Left colon (tissue), 2 donors: ENCODE measurements at places on chromosomes 11 and 22. TPM values are rescaled to one million over a fixed set of nuclear protein-coding genes. Genes with fewer than 3 reads are reported as not detected.

DNA sequence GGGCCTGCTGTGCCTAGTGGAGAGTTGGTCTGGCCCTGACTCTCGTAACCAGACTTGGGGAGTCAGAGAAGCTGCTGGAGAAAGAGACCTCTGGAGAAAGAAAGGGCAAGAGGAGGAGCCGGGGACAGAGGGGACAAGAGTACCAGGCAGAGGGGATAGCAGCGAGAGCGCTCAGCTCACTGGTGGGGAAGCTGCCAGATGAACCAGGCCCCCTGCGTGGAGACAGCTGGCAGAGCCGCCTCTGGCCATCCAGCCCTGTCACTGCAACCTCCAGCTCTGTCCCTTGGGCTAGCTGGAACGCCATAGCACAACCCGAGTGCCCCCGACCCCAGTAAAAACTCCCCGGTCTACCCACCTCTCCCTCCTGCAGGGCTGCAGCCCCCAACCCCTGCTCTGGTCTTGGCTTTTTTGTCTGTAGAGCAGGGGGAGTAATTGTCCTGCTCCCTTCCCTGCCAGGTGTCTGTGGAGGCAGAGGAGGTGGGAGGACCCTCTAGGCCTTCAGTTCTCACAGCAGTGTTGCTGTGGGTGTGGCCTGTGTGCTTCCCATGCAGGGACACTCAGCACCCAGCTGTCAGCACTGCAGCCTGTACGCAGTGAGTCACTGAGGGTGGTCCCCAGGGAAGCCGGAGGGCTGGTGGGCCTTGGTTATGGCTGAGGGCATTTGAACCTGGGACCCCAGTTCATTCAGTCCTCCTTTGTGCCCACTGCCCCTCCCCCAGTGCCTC lies 4.8 kb upstream of the SUN2 start:
- DNase-seq: no peak

GRCh38 chr22:43199541-43199940 lies 12.6 kb upstream of the TTLL12 start:
- no peak for DNase-seq

The NUP98 gene
- total RNA-seq: 55.9 TPM

The ELP4 gene
- total RNA-seq: 15.1 TPM

The P2RX6 gene
- total RNA-seq: 1.5 TPM

DNA sequence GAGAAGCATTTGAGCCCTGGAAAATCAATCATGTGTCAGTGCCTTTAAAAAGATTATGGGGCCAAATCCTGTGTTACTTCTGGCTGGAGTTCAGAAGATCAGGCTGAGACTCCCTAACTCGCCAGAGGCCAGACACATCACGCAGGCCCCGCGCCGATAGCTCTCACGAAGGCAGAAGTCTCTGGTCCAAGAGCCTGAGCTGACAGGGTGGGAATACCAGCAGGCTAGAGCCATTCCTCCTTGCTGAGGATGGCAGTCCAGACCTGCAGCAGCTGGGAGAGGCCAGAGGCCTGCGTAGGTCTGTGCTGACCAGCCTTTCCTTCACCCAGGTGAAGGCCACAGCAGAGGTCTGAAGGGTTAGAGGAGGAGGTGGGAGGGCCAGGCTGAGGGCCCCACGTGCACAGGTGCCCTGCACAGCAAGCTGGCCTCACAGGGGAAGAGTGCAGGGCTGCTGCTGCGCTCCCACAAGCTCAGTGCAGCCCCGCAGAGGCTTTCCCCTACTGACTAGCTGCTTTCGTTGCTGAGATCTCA lies 52.9 kb downstream of the ST14 start:
- DNase-seq: peak; percentile 12

The SYT7 gene
- total RNA-seq: 24.1 TPM

- no peak for DNase-seq
These were observed 361.3 kb downstream of the GRM5 start for GRCh38 chr11:88704485-88704884.

The CBX6 gene
- total RNA-seq: 6.8 TPM

DNA sequence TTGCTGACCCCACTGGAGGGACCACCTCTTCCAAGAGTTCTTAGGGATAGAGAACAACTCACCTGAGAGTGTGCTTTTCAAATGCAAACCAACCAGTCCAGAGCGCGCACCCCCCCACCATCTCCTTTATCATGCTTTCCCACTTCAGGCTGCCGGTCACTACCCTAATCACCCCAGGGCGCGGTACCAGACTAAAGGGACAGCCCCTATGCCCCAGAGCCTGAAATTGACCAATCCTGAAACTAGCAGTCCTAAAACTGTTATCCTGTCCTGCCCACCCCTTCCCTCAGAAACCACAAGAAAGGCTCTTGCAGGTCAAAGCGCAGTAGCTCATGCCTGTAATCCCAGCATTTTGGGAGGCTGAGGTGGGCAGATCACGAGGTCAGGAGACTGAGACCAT lies 37.0 kb downstream of the NEAT1 start:
- DNase-seq: no peak

GRCh38 chr11:66938582-66939135 lies 19.5 kb downstream of the PC start:
- no peak for DNase-seq

DNA sequence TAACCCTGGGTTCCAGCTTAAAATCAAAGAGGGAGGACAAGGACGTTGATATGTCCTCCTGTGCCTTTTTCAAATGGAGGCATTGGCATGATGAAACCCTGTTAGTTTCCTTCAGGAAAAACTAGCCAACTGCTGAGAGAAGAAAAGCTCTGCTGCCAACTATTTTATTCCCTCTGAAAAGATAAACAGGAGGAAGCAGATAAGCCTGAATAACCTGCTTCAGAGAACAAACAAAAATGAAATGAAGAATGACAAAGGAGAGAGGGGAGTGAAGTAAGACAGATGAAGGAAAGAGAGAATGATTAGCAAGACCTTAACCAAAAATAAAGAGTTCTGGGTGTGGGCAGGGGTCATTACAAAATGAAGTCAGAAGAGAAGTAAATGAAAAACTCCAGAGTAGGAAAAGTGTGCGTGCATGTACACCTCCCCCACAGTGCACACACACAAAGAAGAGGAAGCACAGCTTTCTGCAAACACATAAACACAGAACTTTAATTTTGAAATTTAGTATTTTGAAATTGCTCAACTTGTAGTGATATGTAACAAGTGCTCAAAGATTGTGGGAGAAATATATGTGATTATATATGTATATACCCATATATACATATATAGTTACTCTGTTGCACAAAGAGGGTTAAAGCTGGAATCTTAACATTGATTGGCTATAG lies 332.2 kb downstream of the LUZP2 start:
- DNase-seq: no peak
